ENCODE measurements at places on chromosomes 2 and 18.
A peak's percentile ranks its signal among the peaks of the same experiment; 100 is the strongest.

GRCh38 chr2:189379731-189380261 is 61.5 kb upstream of the WDR75 start:
- DNase-seq: no peak

DNA sequence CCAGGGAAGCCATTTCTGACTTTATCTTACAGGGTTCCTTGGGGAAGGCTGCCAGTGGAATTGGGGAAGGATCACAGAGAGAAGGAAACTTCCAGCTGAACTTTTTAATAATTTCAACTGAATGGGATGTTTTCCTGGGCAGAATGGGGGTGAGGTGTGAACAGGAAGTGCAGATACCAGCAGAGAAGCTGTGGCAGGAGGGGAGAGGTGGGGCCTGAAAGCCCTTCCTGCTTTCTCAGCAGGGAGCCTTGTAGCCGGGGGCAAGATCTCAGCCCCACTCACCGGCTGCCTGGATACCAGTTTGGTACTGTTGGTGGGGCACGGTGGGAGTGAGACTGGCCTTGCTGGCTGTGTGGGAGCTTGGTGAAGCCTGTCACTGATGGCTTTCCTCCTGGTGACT is 170.5 kb downstream of the ZBTB7C start:
- no peak for DNase-seq

DNA sequence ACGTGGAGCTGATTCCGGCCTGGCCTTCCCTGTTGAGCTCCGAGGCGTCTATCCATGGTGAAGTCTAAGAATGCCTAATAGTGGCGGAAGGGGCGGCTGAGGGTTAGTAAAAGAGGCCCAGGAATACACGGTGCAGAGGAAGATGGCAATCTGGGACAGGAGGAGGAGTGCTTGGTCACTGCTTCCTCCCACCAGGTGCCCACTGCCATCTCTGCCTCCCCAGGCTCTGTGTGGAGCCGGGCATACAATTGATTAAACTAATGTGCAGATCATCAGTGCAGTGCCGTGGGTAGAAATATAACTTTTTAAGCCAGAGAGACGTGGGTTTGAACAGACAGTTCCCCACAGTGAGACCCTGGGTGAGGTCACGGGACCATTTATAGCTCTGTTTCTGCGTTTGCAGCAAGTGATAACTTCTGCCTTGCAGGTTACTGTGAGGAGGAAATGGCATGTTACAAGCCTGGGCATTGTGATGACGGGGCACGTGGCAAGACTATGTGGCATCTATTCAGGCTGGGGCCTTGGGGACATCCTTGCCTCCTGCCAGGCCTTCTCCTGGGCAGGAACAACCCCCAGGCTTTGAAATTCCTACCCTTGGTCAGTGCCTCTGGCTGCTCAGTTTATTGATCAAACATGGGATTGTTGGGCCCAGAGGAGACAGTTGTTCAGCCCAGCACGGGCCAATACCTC is 204.9 kb downstream of the ASB1 start:
- no peak for DNase-seq

GRCh38 chr18:12478269-12479047 is 70.7 kb downstream of the PRELID3A start:
- no peak for DNase-seq

DNA sequence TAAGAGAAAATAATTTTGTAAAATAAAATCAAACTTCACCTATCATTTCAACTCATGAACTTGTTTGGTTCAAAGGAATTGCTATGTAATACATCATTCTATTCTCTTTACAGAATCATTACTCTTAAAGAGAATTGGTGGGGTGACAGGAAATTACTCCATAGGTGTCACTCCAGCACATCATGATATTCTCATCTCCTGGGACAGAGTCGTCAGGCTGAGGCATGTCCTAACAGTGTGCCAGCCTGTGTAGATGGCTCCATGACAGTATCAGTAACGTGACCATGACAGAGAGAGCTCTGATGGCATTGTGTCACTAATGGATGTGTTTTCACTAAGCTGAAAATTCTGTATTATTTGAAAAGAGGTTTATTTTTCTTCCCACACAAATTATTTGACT is 13.9 kb downstream of the SPATS2L start:
- no peak for DNase-seq

DNA sequence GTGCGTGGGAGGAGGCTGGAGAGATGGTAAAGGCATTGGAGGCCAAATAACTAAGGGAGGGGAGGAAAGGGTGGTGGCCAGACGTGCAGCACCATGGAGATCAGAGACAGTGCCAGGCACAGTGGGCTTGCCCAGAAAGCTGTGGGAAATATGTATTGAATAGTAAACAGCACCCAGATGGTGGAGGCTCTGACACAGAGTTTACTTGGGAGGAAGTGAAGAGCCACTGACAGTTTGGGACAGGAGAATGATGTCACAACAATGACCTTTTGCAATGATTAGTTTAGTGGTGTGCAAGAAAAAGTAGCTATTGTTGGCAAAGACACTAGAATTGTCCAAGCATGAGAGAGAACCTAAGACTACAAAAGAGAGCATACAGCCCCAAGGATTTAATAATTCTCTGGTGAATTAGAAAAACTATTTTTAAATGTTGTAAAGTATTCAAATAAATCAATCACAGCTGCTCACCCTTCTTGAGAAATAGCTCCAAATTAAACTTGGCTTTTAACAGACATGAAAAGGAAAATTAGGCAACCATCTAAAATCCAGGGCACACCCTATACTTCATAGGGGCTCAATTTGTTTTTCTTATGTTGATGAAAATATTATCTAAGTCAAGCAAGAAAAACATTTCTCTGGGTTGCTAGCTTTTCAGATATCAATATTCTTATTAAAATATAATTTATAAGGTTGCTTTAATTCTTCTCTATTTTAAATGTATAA is 458.7 kb upstream of the HNRNPA3 start:
- DNase-seq: no peak

- DNase-seq: no peak
These were observed 35.6 kb downstream of the XDH start for GRCh38 chr2:31378791-31379501.

GRCh38 chr2:23551875-23552274 is 166.9 kb downstream of the KLHL29 start:
- no peak for DNase-seq

DNA sequence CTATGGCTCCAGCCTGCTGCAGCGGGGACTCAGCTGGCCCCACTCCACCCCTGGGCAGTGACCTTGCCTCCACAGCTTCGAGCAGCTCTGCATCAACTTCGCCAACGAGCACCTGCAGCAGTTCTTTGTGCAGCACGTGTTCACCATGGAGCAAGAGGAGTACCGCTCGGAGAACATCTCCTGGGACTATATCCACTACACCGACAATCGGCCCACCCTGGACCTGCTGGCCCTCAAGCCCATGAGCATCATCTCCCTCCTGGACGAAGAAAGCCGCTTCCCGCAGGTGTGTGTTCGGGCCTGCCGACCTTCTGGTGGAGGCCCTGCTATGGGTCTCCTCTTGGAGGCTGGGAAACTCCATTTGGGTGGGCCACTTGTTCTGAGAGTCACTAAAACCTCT is 48.6 kb downstream of the MYO7B start:
- no peak for DNase-seq

- DNase-seq: no peak
These were observed 40.3 kb downstream of the ZEB2 start for GRCh38 chr2:144479659-144480058.

DNA sequence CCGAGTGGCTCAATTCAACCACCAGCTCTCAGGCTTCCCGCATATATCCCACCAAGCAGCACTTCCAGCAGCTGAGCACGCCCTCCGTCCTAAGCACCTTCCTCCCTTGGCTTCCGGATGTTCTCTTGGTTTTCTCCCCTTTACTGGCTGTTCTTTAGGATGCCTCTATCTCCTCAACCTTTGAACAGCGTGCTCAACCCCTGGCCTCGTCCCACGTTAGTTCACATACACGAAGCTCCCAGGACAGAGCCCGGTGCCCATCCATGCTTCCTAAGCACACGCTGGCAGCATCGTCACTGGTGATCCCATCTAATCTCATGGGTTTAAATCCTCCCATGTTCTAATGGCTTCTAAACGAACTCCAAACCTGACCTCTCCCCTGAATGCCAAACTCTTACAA is 3.7 kb downstream of the CYS1 start:
- DNase-seq: no peak

GRCh38 chr2:201631041-201631440 is 12.3 kb downstream of the TMEM237 start:
- no peak for DNase-seq

GRCh38 chr18:498931-499775 is 1.3 kb downstream of the COLEC12 start:
- no peak for DNase-seq

GRCh38 chr2:82062463-82062862 is 1757.9 kb upstream of the LRRTM1 start:
- no peak for DNase-seq

DNA sequence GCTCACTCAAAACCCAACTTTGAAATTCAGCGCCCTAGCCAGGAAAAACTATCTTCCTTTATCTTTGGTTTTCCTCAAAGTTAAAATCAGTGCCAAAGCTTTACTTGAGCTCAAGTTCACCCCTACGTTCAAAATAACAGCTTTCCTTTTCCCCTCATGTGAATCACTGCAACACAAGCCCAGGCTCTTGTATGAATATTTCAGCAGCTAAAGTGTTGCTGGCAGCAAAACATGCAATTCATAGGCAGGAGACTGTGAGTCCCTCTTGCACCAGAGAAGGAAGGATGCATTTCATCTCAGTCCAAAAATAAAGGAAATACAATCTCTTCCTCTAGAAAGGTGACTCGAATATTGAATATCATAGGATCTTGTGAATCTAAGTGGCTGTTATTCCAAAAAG is 461.3 kb upstream of the SOX11 start:
- DNase-seq: no peak

DNA sequence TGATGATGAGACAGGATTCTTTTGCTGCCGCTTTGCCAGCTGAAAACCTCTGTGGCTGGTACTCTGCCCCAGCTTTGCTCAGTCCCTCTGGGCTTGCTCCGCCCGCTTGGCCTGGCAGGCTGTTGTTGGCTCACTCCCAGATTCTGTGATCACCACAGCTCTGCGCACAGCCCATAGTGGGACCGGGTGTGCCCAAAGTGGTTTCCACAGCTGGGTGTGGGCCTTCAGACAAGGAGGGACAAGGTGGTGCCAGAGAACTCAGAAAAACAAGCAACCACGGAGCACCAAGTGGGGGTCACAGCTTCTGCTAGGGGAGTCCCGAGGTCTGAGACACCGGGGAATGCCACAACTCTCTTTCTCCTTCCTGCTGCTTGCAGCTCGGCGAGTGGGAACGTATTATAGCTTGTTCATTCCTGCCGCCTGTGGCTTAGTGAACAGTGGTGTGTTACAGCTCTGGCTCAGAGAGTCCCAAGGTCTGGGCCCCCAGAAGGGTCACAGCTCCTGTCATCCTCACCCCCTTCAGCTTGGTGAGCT is 9.2 kb upstream of the KYNU start:
- no peak for DNase-seq

DNA sequence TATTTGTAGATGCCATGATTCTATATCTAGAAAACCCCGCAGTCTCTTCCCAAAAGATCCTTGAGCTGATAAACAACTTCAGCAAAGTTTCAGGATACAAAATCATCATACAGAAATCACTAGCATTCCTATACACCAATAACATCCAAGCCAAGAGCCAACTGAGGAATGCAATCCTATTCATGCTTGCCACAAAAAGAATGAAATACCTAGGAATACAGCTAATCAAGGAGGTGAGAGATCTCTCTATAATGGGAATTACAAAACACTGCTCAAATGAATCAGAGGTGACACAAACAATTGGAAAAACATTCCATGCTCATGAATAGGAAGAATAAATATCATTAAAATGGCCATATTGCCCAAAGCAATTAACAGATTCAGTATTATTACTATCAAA is 551.4 kb upstream of the SLC39A10 start:
- no peak for DNase-seq

DNA sequence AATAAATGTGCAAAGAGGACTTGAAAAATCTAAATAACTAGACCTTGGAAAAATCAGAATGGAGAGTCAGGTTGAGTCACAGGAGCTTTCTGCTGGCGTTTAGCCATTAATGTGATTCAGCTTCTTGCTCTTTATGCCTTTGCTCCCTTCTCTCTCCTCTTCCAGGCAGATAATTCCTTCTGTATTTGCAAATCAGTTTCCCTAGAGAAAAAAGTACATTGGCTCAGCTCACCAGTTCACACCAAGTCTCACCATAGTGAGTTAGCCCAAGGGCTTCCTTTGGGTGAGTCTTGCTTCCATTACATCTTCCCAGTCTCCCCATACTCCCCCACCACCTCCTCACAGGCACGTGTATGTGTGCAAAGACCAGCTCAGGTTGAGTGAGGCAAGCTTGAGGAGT is 73.6 kb downstream of the CYBRD1 start:
- DNase-seq: no peak

DNA sequence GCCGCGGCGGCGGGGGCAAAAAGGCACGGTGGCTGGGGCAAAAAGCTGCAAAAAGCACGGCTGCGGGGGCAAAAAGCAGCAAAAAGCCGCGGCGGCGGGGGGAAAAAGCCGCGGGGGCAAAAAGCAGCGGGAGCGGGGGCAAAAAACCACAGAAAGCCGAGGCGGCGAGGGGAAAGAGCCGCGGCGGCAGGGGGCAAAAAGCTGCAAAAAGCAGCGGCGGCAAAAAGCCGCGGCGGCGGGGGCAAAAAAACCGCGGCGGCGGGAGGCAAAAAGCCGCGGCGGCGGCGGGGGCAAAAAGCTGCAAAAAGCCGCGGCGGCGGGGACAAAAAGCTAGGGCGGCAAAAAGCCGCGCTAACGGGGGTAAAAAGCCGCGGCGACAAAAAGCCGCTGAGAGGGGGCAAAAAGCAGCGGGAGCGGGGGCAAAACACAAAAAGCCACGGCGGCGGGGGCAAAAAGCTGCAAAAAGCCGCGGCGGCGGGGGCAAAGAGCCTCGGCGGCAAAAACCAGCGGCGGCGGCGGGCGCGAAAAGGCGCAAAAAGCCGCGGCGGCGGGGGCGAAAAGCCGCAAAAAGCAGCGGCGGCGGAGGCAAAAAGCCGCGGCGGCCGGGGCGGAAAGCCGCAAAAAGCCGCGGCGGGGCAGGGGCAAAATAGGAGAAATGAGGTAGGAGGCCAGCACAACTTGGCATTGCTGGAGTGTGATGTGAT is 123.4 kb downstream of the ANKRD30BL start:
- no peak for DNase-seq

DNA sequence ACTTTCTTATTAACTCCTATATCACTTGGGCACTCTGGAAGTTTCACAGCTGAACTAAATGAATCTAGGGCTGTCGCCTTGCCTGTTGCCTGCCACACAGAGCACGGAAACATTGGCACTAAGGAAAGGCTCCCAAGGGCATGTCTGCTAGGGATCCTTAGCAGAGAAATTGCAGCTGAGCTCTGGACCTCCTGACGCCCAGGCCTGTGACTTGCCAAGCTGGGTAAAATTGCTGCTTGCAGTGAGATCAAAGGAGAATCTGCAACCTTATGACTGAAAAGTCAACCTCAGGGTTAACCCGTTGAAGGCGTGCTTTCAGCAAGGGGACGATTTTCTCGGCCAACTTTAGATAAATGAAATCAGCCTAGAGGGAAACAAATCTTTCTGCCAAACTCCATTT is 189.8 kb downstream of the NCK2 start:
- DNase-seq: peak; percentile 11

GRCh38 chr2:69119104-69119894 is 106.3 kb downstream of the ANTXR1 start:
- no peak for DNase-seq

GRCh38 chr2:146572598-146572997 is 1272.2 kb upstream of the ACVR2A start:
- no peak for DNase-seq
